Stimulated activated naive CD4-positive, alpha-beta T cell treated with Interleukin-2 at 50 U/mL for 16 hours (primary cell): ENCODE measurements at places on chromosomes 16 and 17.

- DNase-seq, result no peak
These were observed 576.7 kb downstream of the WWOX start for GRCh38 chr16:78675951-78676792.

DNA sequence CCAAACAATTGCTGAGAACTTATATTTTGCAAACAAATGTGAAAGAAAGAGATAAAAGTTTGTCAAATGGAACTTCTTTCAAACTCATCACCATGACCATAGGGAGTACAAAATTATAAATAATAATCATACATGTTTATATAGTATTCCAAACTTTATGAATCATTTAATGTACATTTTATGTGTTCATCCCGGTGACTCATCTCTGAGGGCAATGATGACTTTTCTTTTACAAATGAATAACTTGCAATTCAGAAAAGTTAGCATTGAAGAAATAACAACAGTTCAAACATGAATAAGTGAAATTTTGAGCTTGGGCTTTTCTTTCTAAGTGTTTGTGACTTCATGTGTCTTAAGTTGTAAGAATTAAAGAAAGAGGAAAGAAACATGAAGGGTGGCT, 66.3 kb upstream of the CDH8 start:
- no peak for DNase-seq

GRCh38 chr16:28285649-28286048, 6.7 kb upstream of the SBK1 start:
- no peak for DNase-seq

GRCh38 chr16:60882816-60883215, 1153.4 kb downstream of the CDH8 start:
- no peak for DNase-seq

DNA sequence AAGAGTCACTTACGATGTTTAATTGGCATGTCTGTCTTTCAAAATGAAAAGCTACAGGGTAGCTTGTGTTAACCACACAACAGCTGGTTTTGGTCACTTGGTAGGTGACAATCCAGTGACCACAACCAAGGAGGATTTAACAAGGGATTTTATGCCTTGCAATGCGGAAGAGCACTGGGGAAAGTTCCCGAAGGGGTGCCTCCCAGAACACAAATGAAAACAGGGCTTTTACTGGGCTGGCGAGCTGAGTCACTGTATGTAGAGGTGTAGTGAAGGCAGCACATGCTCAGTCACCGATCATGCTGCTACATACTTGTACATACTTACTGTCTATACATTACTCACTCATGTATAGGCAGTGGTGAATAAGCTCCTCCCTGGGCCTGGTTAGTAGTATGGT, 483.5 kb downstream of the CDH13 start:
- DNase-seq, result no peak

- DNase-seq, result no peak
These were observed 56.3 kb downstream of the SF3B3 start for GRCh38 chr16:70579648-70580630.

GRCh38 chr17:11636771-11637170, 38.5 kb downstream of the DNAH9 start:
- DNase-seq, result no peak

DNA sequence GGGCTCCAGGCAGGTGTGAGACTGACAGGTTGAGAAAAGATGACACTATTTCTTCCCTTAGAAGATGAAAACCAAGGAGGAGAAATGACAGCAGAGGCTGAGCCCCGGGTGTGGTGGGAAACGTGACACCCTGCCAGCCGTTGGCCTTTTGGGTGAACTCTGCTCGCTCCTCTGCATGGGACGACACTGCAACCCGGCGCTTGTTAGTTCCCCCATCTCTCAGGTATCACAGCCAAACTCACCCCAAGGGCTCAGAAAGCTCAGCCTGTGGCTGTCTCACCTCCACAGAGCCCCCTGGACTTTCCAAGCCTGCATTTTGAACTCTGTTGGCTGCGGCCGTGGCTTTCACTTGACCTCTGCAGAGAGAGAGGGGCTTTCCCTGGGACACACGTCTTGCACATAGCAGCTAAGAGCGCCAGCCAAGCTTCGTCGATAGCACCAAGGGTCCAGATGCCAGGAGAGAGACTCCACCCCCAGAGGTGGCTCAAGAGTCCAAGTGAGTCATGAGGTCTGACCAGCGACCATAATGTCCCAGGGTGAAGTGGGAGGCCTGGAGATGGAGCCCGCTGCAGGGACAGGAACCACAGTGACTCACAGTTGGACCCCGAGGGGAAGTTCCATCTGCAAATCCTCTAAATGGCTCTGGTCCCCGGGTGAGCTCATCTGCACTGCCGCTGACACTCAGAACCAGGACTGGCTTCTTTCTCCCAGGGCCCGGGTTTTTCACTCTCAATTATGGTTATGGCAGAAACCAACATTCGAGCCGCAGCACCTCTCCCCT, 301.9 kb downstream of the SOX9 start:
- peak; percentile 24 for DNase-seq

DNA sequence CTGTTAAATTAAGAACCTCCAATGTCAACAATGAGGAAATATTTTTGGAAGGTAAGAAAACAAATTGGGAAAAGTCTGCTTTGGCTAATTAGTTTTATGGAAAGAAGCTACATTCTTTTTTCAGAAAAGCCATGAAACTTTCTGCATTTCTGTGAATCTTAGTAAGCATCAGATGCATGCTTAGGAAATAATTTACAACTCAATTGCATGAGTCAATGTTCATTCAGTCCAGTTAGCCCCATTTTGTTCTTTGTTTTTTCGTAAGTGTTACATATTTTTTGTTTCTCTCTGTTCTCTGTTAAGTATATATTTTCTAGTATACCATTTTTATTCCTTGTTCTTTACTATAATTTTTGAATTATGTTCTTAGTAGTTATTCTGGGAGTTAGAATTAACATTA, 195.2 kb upstream of the KIF2B start:
- DNase-seq, result no peak

- no peak for DNase-seq
These were observed 80.8 kb downstream of the OMG start for GRCh38 chr17:31216031-31216751.

- no peak for DNase-seq
These were observed 776.1 kb downstream of the KCNJ2 start for GRCh38 chr17:70945386-70945785.

DNA sequence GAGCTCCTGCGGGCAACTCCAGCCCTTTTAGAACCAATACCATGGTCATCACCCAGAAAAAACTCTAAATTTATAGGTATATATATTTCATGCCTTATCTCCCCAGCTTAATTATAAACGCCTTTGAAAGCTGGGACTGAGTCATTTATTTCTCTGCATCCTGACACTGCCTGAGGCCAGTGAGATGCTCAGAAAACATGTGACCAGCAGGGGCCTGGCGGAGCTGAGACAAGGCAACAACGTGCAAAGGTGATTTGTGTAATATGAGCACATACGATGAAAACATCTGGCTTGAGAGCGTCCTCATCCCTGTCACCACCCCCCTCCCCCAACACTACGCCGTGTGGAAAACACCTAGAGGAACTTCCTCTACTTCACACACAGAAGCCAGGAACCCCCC, 22.7 kb downstream of the NXN start:
- DNase-seq, result no peak

- no peak for DNase-seq
These were observed 254.6 kb downstream of the HS3ST3A1 start for GRCh38 chr17:13346996-13347762.

GRCh38 chr16:12152740-12153139, 176.2 kb downstream of the SNX29 start:
- no peak for DNase-seq

- no peak for DNase-seq
These were observed 30.6 kb upstream of the MAP3K14 start for GRCh38 chr17:45347444-45347843.

DNA sequence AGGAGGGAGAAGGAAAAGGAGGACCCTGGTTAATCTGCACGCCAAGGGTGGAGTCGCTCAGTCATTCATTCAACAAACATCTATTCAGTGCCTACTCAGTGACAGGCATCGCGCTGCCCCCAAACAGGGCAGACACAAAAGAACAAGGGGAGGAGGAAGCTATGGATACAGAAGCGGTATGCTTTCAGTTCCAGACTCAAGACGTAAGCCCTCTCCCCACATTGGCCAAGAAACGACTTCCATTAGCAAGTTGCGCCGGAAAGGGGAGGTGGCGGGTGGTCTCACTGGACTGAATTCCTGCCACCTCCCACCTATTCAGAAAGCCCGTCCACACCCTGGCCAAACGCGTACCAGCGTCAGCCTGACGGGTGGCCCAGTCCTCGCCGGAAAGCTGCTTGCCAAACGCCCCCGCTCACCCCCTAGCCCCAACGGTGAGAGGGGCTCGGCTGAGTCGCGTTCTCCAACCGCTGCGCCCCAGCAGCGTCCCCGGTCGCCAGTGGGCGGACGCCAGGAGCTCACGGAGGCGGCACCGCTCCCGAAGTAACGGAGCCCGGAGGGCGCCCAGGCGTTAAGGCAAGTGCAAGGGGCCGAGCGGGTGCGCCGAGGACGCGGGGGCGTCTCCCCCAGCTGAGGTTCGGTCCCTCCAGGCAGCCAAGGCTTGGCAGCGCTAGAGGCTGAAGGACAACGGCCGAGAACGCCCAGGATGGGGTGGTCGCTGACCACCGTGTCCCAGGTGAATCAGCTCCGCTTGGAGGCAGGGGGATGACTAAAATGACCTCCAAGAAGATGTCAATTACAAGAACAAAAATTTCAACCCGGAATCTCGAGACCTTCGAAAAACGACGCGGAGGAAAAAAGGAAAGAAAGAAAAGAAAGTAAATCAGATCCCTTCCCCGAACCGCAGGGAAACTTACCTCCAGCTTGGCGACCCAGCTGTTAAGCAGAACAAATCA, 470.7 kb downstream of the SOX9 start:
- DNase-seq, result peak; percentile 17

DNA sequence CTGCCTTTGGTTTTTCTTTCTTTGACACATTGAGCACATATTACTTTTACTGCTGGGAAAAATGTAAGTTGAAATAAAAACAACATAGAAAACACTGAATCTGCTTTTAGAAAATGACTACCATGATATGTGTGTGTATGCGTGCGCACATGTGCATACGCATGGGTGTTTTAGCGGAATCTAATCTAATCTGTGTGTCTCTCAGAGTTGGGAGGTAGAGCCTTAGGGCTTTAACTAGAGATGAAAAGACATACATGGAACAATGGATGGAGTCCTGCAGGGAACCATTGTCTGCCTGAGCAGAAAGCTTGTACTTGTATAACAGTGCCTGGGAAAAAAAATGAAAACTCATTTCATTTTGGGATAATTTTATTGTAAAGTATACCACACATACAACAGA, 12.4 kb downstream of the SLFN5 start:
- DNase-seq, result no peak

- no peak for DNase-seq
These were observed 12.0 kb downstream of the SSH2 start for GRCh38 chr17:29918016-29918415.

GRCh38 chr16:49742428-49743202, 113.3 kb downstream of the ZNF423 start:
- no peak for DNase-seq

DNA sequence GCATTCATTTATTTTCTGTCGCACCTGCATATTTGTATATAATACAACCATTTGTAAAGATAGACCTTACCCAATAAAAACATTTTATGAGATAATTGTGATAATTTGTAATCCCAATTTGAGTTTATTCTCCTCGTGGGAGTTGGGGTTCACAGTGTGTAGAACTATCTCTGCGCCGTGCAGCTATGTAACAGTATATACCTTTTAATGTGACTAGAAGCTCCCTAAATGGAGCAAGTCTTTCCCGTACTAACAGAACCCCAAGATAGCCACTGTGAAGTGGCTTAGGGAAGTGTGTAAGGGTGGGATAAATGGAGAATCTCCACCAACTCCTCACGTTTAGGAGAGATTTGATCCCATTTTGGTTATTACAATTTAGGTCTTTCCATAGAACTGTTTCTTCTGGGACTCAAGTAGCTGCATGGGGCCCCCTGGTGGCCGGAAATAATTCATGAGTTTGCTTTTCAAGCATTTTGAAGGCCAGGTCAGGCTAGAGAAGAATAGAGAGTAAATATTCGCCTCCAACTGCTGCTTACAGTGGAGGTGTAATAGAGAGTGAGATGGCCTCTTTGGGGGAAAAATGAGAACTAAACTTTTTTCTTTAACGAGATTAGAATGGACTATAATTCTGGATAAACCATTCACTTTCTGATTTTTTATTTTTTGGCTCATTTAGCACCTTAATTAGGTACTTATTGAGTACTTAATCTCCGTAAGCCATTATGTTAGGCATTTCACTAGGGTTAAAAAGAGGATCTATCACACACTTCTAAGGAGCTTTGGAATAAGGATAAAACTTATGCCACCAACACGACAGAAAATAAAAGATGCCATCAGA, 4.5 kb downstream of the TMEM100 start:
- DNase-seq, result peak; percentile 39

- DNase-seq, result no peak
These were observed 215.1 kb downstream of the RBFOX1 start for GRCh38 chr16:7547736-7548135.

DNA sequence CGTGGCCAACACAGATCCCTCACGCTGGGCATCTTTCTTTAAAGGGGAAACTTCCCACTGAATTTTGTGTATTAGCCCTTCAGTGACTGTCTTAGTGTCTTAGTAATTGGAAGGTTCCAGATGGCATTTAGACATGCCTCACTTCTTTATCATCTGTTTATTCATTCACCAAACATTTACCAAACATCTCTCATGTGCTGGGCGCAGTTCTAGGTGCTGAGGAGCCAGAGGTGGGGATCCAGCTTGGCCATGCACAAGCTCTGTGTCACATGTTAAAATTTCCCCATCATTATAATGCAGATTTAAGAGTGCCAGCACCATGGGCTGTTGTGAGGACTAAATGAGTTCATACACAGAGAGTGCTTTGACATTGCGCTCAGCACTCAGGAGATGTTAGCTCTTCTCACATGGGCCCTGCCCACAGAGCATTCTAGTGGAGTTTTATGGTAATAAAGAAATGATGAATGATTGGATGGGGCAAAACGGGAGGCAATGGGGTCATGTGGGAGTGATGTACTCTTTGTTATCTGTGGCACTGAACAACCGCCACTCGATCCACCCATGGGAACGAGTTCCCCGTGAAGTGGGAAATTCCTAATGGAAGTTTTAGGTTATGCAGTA, 119.7 kb downstream of the SNX29 start:
- DNase-seq, result no peak
